ENCODE measurements at places on chromosomes 6 and 20. TPM values are rescaled to one million over a fixed set of nuclear protein-coding genes. Genes with fewer than 3 reads are reported as not detected.

The GPLD1 gene
- total RNA-seq: 4.8 TPM

The ADGRF1 gene
- 13.0 TPM for total RNA-seq

The PLA2G7 gene
- total RNA-seq: 2.7 TPM

The WFDC8 gene
- not detected for total RNA-seq

The MOXD1 gene
- 123 TPM for total RNA-seq

DNA sequence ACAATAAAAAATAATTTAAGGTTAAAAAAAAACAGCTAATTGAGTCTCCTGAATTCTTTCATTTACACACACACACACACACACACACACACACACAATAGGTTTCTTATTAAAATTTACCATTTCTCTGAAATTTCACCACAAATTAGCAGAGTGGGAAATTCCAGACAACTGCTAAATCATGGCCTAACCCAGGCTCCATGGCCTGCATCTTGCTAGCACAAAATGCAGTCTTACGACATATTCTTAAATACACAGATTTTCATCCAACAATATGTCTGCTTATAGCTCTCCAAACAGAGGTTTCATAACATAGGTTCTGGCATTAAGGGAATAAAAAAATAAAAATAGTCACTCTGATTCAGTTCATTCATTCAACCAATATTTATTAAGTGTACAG is 46.9 kb downstream of the SOD2 start:
- DNase-seq: no peak

GRCh38 chr6:158847786-158848185 is 28.6 kb upstream of the EZR start:
- DNase-seq: no peak

GRCh38 chr6:151822252-151823111 is 15.0 kb downstream of the ESR1 start:
- DNase-seq: no peak

GRCh38 chr6:134287859-134288537 is 29.9 kb downstream of the SGK1 start:
- DNase-seq: no peak

DNA sequence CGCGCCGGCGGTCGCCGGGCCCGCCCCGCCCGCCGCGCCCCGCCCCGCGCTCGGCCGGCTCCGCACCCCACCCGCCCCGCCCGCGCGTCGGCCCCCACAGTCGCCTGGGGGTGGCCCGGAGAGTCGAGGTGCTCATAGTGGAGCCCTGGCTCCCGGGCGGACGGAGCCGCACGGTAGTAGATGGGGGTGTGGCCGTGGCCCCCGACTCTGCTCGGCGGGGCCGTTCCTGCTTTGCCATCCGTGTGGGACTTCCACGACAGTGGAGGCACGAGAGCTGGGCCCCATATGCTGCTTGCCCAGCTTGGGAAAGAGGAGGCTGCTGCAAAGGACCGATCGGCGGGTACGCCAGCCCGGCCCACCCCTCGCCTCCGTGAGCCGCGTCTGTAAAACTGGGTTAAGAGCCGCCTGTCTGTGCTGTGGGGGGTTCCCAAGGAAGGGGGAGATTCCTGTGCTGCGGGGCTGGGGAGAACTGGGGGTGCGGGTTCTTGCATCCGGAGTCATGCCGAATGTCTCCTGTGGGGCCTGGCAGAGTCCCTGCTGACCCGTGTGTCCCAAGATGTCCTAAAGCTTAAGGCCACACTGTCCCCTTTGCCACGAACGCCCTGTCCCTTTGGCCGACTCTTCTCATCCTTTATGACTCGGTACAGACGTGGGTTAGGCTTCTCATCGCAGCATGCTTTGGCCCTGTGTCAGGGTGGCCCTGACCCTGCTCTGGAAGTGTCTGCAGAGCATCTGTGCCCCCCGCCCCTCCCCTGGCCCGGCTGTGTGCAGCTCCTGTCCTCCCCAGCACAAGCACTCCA is at the start of gene OPRL1:
Gene OPRL1, plus strand, starts transcription at position 70 of the 800 bp plus-strand sequence. CDS start 12,639 bp downstream, outside the sequence.
- DNase-seq: no peak

DNA sequence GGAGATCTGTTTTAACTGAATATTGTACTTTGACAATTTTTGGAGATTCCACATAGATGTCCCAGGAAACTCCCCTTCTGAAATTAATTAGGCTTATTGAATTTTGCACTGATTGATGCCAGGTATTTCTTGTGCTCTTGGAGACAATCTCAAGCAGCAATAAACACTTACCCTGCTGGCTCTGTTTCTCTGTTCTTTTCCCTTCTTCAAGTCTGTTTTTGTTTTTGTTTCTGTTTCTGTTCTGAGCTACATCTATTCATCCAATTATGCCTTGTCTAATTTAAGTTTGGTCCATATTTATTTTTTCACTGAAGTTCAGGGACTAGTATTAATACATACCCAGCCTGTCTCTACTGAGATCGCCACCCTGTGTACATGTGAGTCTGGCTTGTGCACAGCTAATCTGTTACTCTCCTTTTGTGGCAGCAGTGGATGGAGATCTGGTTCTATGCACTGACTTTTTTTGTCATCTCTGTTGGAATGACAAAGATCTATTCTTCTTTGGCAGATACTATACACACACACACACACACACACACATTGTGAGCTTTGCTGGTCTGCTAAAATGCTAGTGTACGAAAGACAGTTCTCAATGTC is 51.9 kb downstream of the IL22RA2 start:
- DNase-seq: no peak

DNA sequence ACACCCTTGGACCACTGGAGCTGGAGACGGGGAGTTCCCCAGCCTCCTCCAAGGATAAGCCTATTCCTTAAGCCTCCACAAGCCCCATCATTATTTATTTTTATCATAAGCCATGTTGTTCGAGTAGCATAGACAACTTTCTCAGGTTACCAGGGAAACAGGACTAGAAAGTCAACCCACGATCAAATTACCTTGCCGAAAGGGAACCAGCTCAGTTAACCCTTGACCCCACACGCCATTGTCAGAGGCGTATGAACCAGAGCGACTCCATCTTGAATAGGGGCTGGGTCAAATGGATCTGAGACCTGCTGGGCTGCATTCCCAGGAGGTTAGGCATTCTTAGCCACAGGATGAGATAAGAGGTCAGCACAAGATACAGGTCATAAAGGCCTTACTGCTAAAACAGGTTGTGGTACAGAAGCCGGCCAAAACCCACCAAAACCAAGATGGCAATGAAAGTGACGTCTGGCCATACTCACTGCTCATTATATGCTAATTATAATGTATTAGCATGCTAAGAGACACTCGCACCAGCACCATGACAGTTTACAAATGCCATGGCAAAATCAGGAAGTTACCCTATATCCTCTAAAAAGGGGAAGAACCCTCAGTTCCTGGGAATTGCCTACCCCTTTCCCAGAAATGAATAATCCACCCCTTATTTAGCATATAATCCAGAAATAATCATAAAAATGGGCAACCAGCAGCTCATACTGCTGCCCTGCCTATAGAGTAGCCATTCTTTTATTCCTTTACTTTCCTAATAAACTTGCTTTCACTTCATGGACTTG is 22.4 kb downstream of the SYNJ2 start:
- no peak for DNase-seq

All from urinary bladder (tissue), 4 donors.